Esophagus squamous epithelium (tissue), 5 donors: ENCODE measurements at places on chromosomes 3 and 15.

- DNase-seq: no peak
Observed at GRCh38 chr3:123002100-123002748, 25.3 kb downstream of the SEMA5B start.

GRCh38 chr3:179672918-179673317 lies 20.1 kb downstream of the USP13 start:
- DNase-seq: no peak

DNA sequence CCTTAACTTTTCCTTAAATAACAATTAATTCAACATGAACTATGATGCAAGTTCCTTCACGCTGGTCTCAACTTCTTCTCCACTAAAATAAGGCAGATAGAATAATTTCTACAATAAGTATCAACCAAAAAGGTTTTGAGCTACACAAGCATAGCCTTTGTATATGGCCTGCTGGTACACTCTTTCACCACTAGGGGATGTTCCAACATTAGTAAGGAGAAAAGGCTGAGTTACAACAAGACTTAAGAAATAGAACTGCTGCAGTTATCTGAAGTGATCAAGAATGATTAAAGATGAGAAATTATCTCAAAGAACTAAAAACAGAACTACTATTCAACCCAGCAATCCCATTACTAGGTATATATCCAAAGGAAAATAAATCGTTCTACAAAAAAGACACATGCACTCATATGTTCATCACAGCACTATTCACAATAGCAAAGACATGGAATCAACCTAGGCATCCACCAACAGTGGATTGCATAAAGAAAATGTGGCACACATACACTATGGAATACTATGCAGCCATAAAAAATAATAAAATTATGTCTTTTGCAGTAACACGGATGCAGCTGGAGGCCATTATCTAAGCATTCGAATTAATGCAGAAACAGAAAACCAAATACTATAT lies 14.4 kb downstream of the ATP13A3 start:
- no peak for DNase-seq

DNA sequence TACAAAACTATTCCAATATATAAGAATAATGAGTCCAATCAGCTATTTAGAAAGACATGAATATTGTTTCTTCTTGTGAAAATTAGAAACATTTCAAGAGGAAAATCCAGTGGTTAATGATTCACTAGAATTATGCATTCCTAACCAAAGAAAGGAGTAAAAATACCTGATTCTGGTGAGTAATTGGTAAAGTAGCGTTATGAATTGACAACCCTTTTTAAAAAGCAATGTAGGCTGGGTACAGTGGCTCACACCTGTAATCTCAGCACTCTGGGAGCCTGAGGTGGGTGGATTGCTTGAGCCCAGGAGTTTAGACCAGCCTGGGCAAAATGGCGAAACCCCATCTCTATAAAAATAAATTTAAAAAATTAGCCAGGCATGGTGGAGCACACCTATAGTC lies 43.3 kb downstream of the TOPAZ1 start:
- DNase-seq: no peak

DNA sequence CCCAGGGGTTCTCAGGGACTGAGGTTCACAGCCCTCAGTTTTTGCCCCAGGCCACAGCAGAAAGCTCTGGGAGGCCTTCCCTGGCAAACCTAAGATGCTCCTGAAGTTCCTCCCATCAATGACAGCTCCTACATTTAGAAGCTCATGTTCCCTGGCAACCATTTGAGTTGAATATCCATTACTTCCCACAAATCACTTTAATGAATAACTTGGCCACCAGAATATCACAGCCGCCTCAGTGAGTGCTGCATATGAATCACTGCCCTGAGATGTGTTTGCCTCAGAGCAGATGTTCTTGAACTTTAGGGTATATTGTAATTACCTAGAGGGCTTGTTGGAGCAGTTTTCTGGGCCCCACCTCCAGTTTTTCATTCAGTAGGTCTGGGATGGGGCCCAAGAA lies 27.4 kb downstream of the SLCO2A1 start:
- DNase-seq: no peak

DNA sequence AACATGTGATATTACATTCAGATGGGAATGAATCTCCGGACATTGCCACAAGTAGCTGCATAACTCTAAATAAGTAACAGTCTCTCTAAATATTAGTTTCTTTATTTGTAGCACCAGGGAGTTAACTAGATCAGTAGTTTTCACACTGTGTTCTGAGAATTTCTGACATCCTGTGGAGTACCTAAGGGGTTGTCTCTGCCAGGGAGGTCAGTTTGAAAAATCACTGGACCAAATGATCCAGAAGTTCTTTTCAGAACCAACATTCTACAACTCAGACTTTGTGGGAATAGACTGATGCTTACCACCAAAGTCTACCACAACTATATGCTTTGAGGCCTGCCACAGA lies 9.0 kb upstream of the ILDR1 start:
- DNase-seq: no peak

GRCh38 chr15:39361497-39361896 lies 219.4 kb upstream of the THBS1 start:
- DNase-seq: no peak

GRCh38 chr3:126855374-126855773 lies 127.5 kb upstream of the PLXNA1 start:
- no peak for DNase-seq

DNA sequence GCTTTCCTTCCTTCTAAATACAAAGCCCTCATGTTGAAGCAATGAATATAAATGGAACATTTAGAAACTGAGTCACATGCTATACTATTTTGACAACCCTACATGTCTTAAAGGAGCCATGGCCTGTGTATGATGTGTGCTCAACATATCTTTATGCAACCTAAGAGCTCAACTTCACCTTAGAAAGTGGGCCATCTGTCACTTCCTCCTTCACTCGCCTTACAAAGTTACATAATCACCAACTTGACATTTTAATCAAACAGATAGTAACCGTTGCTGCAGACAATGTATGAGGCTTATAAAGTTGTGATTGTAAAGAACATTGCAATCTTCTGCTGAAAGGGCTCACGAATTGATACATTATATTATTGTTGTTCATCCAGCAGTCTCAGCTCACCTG lies 163.6 kb downstream of the SERPINI1 start:
- no peak for DNase-seq

DNA sequence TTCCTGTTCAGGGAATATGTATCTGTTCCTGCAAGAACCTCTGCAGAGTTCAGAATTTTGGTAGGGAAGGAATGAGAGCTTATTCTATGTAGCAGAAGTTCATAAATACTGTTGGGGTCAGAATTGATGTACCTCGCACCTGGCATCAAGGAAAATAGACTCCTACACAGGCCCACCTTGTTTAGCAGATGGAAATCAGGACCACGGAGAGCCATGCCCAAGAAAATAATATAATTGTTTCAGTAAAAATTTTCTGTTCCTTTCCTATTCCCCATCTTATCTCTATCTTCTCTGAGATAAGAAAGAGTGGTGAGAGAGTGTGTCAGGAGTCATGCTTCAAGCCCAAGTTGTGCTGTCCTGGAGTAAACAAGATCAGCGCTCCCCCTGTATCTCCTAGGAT lies 404.7 kb upstream of the UBE2E2 start:
- DNase-seq: no peak

DNA sequence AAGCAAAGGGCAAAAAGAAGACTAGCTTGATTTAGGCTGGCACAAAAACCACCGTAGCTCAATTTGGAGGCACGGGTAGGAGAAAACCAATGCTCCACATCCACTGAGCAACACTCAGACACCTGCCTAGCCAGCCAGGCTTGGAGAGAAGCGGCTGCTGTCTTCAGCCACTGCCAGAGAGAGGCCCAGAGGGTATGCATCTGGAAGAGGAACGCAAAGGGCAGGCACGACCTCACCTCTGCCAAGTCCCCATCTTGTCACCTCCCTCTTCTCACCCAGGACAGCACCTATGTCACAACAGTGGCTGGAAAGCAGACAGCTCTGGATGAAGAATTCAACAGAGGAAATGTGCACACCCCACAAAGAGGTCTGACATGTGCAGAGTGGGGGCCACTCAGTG lies 93.5 kb downstream of the ADAMTS17 start:
- DNase-seq: no peak

- no peak for DNase-seq
Observed at GRCh38 chr15:49045751-49046219, 461 bp downstream of the SECISBP2L start.

DNA sequence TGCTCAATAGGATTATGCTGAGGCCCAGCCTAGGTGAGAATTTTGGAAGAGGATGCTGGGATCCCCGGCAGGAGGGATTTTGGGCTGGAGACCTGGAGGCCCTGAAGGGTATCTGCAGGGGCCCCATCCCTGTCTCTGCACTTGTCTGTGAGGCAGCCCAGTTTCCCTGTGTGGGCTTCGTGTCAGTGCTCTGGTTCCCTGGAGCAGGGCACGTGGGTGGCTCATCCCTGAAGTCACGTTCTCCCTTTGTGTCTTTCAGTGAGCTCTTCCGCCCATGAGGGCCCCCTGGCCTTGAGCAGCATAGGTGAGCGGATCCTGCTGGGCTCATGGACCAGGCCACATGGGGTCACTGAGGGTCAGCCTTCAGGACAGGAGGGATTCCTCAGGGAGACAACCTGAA lies 217.9 kb downstream of the SNRPN start:
- no peak for DNase-seq

DNA sequence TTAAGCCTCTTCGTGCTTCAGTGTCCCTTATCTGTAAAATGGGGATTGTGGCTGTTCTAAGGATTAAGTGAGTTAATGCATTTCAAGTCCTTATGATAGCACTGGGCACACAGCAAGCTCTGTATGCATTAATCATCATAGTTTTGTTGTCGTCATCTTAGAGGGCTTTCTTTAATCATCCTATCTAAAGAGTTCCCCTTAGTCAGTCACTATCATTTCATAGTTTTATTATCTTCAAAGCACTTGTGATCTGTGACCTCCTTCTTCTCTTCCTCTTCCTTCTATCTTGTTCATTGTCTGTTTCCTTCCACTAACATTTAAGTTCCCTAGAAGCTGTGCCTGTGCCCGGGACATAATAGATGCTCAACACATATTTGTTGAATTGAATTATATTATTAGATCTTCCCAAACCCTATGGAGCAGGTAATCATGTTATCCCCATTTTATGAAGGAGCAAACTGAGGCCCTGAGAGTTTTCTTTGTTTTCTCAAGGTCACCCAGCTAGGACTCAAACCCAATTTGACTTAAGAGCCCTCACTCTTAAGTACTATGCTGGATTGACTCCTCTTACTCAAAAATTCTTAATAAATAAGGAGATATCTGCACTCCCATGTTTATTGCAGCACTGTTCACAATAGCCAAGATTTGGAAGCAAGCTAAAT lies 24.1 kb downstream of the DUOX2 start:
- no peak for DNase-seq

- no peak for DNase-seq
Observed at GRCh38 chr15:89675606-89676005, 3.6 kb downstream of the PLIN1 start.

- no peak for DNase-seq
Observed at GRCh38 chr3:28922376-28922775, 358.5 kb upstream of the RBMS3 start.

DNA sequence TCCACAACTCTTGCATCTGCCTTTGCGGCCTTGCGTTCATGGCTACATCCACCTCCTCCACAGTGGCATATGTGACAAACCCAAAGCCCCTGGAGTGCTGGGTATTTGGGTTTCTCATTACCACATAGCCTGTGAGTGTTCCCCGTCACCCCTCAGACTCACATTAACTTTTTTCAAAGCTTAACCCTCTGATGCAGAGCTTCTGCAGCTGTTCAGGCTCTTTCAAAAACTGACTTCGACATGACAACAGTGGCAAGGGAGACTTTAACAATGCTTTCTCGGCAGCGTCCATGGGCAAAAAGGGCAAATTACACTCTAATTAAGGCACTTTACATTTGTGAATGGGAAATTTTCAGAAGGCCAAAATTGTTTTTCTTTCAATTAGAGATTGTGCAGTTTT lies 343.2 kb downstream of the UNC13C start:
- DNase-seq: no peak

GRCh38 chr3:141044695-141045641 lies 6.2 kb upstream of the SPSB4 start:
- no peak for DNase-seq

GRCh38 chr15:84761607-84762131 lies 13.3 kb downstream of the ZNF592 start:
- no peak for DNase-seq

GRCh38 chr15:96079041-96079440 lies 251.5 kb upstream of the NR2F2 start:
- DNase-seq: no peak

DNA sequence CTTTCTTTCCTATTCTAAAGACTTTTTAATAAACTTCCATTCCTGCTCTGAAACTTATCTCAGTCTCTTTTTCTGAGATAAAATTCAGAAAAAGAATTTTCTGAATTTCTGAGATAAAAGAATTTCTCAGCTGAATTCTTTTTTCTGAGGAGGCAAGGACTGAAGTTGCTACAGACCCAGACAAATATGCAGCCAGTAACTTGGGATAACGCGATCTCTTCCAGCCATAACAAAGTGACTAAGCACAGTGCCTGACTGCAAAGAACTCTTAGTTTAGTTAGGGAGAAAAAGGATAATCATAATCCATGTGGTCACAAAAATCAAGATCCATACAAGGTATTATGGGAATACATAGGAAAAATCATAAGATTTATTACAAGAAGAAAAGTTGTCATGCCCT lies 222.0 kb upstream of the GAP43 start:
- DNase-seq: no peak

DNA sequence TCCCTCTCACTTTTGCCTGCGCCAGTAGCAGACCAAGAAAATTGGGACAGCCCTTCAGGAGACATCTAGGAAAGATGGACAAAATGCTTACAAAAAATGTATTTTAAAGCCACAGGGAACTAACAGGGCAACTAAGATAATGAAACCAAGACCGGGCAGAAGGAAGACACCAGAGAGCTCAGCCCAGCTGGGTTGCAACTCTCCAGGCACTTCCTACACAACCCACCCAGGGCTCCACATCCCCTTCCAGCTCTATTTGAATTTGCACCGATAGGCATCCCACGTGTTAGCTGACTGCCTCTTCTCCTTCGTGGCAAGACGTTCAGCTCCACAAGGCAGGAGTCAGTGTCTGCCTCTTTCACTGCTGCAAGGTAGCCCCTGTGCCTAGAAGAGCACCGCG lies 6.6 kb upstream of the ATP10A start:
- DNase-seq: no peak

DNA sequence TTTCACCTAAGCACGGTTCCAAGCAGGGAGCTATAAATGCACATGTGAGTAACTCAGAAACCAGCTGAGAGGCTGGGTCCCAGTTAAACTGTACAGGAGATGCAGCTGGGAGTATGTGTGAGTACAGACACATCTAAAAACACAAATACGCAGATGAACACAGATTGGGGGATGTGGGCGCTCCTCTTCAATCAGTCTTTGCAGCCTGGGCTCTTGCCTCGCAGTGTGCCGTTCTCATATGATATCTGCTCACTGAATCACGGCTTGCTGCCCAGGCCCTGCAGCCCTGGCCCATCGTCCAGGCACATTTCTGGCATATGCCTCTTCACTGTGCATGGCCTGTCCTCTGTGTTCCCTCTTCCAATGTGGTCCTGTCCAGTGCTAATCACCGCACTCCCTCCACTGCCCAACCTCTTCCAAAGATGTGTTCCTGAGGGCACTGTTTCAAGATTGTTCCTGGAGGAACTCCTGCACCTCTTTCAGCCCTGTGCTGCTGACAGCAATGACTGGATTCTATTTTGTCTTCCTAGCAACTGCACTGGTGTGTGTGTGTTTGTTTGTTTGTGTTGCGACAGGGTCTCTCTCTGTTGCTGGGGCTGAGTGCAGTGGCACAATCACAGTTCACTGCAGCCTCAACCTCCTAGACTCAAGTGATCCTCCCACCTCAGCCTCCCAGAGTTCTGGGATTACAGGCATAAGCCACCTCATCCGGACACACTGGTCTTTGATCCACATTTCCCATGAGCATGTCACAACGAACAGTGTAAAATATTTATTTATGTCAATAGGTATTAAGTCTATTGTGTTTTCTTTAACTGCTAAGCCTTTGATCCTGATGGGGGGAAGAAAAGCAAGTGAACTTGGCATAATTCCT lies 17.0 kb downstream of the CA12 start:
- no peak for DNase-seq
